NCI-H526 treated with DMSO at 0.1 percent for 48 hours (cell line): ENCODE measurements at places on chromosomes 11 and 22.
A peak's percentile ranks its signal among the peaks of the same experiment; 100 is the strongest.

DNA sequence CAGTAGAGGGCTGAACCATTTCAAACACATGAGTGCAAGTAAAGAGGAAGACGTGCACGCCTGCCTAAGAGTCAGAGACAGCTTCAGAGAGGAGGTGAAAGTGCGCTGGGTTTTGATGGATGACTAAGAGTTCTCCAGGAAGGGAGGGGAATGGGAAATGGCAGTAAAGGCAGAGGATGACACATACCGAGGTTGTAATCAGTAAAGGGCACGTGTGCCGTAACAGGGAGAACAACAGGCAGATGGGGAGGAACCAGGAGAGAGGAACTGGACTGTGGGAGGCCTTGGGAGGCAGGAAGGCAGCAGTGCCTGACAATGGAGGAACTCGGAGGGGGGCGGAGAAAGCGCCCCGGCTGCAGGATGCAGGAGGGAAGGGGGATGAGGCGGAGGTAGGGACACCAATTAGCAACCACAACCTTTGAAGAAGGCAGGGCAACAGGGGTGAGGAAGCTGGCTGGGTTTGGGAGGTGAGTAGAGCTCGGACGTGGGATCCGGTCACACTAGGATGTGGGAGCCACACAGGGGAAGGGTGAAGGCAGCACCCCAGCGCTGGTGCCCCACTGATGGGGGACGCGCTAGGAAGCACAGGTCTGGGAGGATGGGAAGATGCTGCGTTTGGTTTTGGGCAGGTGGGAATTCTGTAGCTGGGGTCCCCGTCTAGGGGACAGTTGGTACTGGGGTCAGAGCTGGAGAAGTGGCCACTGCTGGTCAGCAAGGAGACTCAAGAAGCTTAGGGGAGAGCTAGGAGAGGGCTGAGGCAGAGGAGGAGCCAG is 67.4 kb downstream of the SCUBE1 start:
- DNase-seq = no peak

- DNase-seq = no peak
Measured at GRCh38 chr11:130379276-130379675, 49.1 kb downstream of the ADAMTS8 start.

GRCh38 chr11:63933459-63933858 is 5.3 kb upstream of the NAA40 start:
- no peak for DNase-seq

DNA sequence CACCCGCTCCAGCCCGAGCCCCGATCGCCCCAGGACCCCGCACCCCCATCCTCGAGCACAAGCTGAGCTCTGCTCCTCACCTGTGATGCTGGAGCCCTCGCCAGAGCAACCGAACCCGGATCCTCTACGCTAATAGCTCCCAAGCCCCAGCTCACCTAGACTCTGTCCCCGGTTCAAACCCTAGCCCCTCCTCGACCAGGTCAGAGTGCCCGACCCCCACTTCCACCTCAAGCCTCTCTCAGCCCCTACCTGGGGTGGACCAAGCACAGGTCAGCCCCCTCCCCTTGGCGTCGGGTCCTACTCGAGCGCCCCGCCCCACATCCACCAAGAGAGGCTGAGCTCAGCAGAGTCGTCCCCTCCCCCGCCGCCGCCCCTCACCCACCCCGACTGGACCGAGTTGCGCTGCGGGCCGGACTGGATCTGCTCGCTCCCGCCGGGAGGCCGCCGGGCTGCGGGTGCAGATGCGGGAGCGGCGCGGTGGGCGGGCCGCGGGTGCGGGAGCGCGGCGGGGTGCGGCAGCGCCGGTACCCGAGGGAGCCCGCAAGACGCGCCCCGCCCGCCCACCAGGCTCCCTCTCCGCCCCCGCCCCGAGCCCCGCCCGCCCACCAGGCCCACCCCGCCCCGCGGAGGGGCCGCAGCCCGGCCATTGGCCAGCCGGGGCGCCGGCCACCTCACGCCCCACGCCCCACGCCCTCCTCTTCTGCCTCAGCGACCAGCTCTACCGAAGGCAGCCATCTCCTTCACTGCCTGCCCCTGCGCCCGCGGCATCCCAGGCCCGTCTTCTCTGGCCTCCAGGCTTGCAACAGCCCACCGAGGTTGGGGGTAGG is 577 bp upstream of the DKK3 start:
- DNase-seq = peak; percentile 12

DNA sequence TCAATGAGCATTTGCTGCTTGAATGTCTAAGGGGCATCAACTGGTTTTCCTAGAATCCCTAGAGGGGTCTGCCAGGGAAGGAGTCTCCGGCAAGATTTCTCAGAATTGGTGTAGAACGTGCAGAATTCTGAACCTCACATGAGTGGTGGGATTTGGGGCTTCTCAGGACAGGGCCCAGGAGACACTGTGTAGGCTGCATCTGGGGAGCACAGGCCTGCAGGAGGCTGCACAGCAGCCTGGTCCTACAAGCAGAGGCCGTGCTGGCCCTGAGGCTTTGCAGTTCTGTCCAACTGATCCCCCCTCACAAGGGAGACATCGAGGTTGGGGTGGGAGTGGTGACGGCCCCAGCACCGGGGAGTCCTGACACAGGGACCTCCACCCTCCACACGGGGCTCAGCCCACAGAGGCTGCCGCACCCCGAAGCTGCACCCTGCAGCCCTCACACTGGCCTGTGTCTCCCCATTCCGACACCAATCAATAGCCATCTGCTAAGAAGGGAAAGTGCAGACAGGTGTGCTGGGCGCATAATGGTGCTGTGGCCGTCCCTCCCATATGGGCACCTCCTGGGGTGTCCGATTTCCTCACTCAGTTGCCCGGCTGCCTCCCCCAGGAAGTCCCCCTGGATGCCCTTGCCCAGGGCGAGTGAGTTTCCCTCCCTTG is 688.1 kb downstream of the BRD1 start:
- no peak for DNase-seq

DNA sequence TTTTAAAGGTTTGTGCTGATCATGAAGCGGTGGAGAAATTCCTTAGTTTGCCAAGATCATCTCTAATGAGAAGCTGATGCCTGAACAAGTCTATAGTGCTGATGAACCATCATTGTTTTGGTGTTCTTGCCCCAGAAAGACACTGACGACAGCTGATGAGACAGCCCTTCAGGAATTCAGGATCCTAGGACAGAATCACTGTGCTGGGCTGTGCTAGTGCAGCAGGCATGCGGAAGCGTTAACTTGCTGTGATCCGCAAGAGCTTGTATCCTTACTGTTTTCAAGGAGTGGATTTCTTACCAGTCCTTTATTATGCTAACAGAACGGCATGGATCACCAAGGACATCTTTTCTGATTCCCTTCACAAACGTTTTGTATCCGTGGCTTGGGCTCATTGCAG is 104.1 kb downstream of the TBC1D22A start:
- DNase-seq = no peak

- no peak for DNase-seq
Measured at GRCh38 chr11:8735094-8735493, 52.5 kb downstream of the RPL27A start.

- no peak for DNase-seq
Measured at GRCh38 chr22:39454385-39454871, 2.4 kb upstream of the MGAT3 start.

DNA sequence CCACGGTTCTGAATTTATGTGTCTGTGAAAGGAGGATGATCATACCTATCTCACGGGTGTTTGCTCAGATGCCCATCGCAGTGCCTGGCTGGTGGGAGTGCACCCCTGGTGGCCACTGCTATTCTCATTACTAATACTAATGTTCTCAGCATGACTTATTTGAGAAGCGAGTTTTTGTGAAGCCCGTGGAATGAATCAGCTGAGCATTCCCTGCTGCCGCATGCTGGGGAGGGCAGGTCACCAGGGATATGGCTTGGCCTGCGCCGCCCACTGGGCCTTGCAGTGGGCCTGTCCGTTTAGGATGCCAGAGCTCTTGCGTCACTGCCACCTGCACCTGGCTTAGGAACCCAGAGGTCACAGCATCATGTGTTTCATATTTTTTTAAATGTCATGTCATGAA is 16.9 kb downstream of the CTTN start:
- no peak for DNase-seq

GRCh38 chr11:27599217-27599616 is 92.6 kb upstream of the LIN7C start:
- no peak for DNase-seq

GRCh38 chr11:79922641-79923040 is 481.8 kb upstream of the TENM4 start:
- no peak for DNase-seq

- peak; percentile 99 for DNase-seq
Measured at GRCh38 chr11:111310088-111310487, 11.7 kb downstream of the POU2AF3 start.

GRCh38 chr22:36817525-36817848 is 652 bp upstream of the PVALB start:
- DNase-seq = no peak

DNA sequence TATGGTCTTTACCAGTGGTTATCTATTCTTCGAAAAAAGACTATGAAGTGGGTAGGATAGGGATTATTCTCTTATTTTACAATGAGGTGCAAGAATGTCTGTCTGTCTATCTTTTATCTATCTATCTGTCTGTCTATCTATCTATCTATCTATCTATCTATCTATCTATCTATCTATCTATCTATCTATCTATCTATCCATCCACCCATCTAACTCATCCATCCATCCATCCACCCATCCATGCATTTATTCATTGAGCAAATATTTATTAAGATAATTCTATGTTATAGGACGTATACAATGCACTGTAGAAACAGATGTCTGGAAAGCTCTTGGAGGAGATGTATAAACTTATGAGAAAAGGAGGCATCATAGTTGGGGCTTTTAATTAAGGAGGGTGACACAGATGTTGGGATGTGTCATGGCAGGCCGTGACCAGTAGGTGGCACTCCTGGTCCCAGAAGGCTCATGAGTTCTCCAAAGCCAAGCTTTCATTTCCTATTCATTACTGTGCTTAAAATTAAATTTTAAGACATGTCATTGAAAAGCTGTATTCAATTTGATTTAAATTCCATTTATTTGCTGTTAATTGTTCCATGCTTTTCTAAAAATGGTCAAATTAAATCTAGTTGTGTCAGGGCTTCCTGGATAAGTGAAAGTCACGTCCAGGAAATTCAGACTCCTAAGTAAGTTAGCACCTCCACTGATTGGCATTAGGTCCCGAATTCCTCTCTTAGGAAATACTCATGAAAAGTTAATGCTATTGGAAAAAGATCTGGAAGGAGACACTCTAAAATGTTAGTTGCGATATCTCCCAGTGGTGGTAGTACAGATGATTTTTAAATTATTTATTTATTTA is 19.0 kb upstream of the E2F8 start:
- peak; percentile 39 for DNase-seq

- no peak for DNase-seq
Measured at GRCh38 chr11:91796999-91797398, 427.6 kb upstream of the FAT3 start.

GRCh38 chr11:10809373-10810160 is 841 bp upstream of the EIF4G2 start:
- peak; percentile 75 for DNase-seq
